ENCODE measurements at places on chromosomes 2 and 18. TPM values are rescaled to one million over a fixed set of nuclear protein-coding genes. Genes with fewer than 3 reads are reported as not detected.

GRCh38 chr2:107633580-107634147, 193.0 kb upstream of the RGPD4 start:
- DNase-seq, result no peak

DNA sequence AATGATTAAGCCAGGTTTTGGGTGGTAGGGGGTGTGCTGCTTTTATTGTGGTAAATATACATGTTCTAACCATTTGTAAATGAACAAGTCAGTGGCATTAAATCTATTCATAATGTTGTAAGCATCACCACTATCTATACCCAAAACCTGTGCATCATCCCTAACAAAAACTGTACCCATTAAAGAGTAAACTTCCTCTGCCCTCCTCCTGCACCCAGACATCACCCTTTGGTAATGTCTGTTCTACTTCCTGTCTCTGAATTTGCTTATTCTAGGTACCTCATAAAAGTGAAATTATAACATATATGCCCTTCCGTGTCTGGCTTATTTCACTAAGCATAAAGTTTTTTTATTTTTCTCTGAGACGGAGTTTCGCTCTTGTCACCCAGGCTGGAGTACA, 14.1 kb downstream of the RIF1 start:
- no peak for DNase-seq

DNA sequence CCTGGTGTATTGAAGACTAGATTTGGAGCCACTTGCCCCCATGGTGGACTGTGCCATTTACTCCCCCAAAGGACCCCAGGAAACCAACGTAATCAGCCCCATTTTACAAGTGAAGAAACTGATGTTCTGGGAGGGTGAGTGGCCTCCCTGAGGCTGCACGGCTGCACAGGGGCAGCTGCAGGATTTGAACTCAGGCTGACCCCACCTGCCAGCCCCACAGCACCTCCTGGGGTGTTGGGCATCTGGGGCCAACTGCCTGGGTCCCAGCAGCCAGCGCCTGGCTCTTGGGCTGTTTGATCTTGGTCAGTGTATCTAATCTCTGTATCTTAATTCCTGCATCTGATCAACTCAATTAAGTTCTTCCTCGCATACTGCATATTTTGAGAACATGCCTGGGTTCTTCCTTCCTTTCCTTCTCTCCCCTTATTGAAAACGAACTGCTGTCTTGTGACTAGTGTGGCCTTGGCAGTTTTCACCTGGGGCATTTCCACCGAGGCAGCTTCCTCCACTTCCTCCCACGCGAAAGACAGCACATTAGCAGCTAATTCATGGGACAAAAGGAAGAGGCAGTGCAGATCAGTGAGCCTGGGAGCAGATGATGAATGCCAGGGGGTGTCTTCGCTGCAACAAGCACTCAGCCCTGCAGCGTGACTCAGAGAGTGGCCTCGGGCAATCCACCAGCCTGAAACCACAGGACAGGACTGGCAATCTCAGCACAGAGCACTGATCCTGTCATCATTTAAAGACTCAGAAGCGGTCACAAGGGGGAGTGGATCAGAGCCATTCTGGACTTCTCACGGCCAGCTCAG, 184.1 kb upstream of the RAB12 start:
- no peak for DNase-seq

DNA sequence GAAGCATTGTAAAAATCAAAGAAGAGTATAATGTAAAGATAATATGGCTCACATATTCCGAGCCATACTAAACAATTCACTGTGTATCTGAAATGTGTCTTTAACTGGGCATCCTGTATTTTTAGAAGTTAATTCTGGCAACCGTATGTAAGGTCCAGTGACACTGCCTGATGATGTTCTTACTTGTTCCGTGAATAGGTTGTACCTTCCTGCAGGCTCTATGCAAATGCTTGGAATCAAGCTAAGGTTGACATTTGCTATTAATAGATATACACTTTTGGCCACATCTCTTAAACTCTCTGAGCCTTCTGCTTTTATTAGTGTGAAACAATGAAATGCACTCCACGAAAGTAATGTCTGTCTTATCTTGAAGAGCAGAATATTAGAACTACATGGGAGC, 534.6 kb downstream of the CCDC85A start:
- no peak for DNase-seq

DNA sequence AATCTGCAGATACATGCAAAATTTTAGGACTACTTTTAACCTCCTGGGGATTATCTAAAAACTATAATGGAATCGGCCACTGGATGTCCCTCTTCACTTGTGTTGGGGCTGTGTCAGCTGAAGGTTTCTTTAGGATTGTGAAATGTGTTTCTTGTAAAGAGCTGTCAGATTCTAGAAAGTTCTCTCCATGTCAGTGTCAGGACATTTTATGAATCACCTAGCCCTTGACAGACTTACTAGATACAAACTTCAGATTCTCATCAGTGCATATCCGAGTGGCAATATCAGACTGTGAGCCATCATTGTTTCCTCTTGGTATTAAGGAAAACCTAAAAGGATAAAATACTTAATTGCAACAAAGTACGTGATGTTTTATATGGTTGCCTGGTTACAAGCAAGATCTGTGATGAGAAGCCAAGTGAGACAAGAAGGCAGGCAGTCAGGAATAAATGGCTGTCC, 107.3 kb downstream of the CPS1 start:
- no peak for DNase-seq

- no peak for DNase-seq
Observed at GRCh38 chr2:71720596-71721361, 267.4 kb downstream of the DYSF start.

DNA sequence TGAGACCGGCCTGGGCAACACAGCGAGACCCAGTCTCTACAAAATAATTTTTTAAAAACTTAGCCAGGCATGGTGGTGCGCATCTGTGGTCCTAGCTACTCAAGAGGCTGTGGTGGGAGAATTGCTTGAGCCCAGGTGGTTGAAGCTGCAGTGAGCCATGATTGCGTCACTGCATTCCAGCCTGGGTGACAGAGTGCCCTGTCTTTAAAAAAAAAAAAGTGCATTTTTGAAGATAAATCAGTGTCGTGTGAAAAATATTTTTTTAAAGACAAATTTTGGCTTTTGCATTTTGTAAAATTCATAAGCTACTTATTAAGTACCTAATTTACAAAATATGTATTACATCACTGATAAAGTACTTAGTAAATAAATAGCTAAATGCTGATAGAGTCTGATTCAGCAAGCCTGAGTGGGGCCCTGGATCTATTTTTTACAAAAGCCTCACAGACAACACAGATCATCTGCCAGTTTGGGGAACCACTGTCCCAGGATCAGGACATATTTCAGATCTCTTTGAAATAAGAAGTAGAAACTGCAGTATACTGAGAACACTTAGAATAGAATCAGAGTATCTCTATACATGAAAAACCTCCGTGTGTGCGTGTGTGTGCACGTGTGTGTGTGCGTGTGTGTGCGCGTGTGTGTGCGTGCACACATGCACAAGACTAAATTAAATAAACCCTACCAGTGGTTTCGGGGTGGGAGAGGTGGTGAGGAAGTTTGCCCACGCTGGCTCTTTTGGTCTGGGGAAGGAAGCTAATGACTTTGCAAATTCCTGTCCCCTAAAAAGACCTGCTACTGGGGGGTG, 61.6 kb downstream of the AAK1 start:
- no peak for DNase-seq

The COX5B gene
- 215 TPM for total RNA-seq

The CAVIN2 gene
- 0.38 TPM for total RNA-seq

The TUBA3E gene
- not detected for total RNA-seq
